ENCODE measurements at places on chromosomes 4 and X.

GRCh38 chr4:83556006-83556707 is 20.2 kb downstream of the GPAT3 start:
- no peak overlapping the region for H3K27ac ChIP-seq
- H3K4me1 ChIP-seq: no peaks in the 10 kb centered on the region
- H3K4me3 ChIP-seq: no peak overlapping the region

GRCh38 chr4:19130866-19131265 is 1109.3 kb upstream of the LCORL start:
- no peaks in the 10 kb centered on the region for H3K27me3 ChIP-seq
- H3K36me3 ChIP-seq: no peaks in the 10 kb centered on the region
- no peaks in the 10 kb centered on the region for H3K4me1 ChIP-seq
- no peak for DNase-seq
- H3K27ac ChIP-seq: no peak overlapping the region

DNA sequence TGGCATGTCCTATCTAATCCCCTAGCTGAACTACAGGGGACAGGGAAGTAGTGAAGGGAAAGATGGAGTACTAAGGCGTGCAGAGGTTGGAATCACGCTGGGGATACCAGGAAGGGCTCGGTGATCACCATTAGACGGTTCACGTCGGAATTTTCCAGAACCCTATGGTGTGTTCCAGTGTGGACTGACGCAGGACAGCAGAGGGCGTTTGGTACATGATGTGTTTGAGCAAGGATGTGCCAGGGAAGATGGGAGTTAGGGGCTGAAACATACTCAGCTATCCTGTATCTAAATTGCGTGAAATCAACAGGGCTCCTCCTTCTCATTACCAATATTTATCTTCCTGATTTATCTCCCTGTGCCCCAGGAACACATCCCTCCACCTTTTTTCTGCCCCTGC is 33.7 kb downstream of the PRPS2 start:
- DNase-seq: no peak
- no peak overlapping the region for H3K27ac ChIP-seq
- no peak overlapping the region for H3K4me3 ChIP-seq
- no peaks in the 10 kb centered on the region for H3K36me3 ChIP-seq

- H3K27me3 ChIP-seq: no peaks in the 10 kb centered on the region
- DNase-seq: no peak
- H3K27ac ChIP-seq: no peak overlapping the region
Observed at GRCh38 chr4:17817027-17817426, 6.2 kb downstream of the NCAPG start.

GRCh38 chrX:12344954-12345353 is 206.7 kb downstream of the FRMPD4 start:
- H3K4me3 ChIP-seq: no peak overlapping the region
- H3K27me3 ChIP-seq: no peaks in the 10 kb centered on the region
- no peaks in the 10 kb centered on the region for H3K4me1 ChIP-seq
- H3K27ac ChIP-seq: no peak overlapping the region
- H3K36me3 ChIP-seq: no peaks in the 10 kb centered on the region
- DNase-seq: no peak

GRCh38 chr4:183611210-183611830 is 47.7 kb downstream of the RWDD4 start:
- peak; percentile 58 for DNase-seq
- no peak overlapping the region for H3K27ac ChIP-seq
- H3K4me1 ChIP-seq: no peaks in the 10 kb centered on the region
- H3K4me3 ChIP-seq: no peak overlapping the region
- H3K27me3 ChIP-seq: no peaks in the 10 kb centered on the region

- no peaks in the 10 kb centered on the region for H3K36me3 ChIP-seq
- H3K27ac ChIP-seq: no peak overlapping the region
- H3K4me3 ChIP-seq: no peak overlapping the region
- no peak for DNase-seq
Observed at GRCh38 chr4:159428293-159428692, 325.4 kb downstream of the RAPGEF2 start.

- H3K36me3 ChIP-seq: no peaks in the 10 kb centered on the region
- no peaks in the 10 kb centered on the region for H3K4me1 ChIP-seq
- H3K4me3 ChIP-seq: no peak overlapping the region
- no peak for DNase-seq
- no peaks in the 10 kb centered on the region for H3K27me3 ChIP-seq
Observed at GRCh38 chr4:170872794-170873193, 783.0 kb upstream of the AADAT start.

DNA sequence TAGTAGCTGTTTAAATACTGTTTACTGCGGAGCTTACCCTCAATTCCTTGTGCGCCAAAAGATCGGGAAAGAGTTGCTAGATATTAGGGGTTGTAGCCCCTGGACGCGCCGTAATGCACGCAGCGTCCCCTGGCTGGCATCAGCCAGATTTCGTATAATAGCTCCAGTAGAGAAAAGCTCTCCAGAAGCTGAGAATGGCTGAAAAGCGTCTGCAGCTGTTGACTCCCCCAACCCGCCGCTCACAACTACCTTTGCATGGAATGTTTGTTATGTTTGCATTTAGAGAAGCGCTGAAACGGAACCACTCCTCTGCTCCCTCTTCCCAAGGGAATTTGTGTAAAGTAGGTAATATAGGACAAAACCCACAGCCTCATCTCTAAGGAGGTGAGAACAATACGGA is 3.7 kb downstream of the DOCK11 start:
- peaks cover 13% of the 10 kb centered on the region for H3K27me3 ChIP-seq
- peak overlapping the region; percentile 19 for H3K4me3 ChIP-seq
- H3K36me3 ChIP-seq: no peaks in the 10 kb centered on the region
- H3K27ac ChIP-seq: no peak overlapping the region

DNA sequence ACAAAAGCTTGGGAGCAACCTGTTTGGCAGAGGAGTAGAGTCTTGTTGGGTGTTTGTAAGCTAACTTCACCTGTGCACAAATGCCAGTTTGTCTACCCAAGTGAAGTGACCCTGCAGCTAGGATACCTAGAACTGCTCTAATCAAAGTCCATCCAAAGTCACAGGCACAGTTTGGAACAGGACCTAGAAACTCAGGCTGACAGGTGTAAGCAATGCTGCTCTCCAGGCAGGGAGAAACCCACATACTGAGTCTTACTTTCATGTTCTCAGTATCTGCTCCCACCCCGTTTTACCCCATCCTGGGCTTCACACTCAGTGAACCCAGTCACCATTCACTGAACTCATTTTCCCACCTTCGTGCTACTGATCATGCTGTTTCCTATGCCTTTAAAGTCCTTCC is 40.3 kb downstream of the MAML3 start:
- no peak overlapping the region for H3K4me3 ChIP-seq
- no peaks in the 10 kb centered on the region for H3K27me3 ChIP-seq
- no peak overlapping the region for H3K27ac ChIP-seq
- peaks cover 19% of the 10 kb centered on the region for H3K36me3 ChIP-seq
- DNase-seq: no peak

DNA sequence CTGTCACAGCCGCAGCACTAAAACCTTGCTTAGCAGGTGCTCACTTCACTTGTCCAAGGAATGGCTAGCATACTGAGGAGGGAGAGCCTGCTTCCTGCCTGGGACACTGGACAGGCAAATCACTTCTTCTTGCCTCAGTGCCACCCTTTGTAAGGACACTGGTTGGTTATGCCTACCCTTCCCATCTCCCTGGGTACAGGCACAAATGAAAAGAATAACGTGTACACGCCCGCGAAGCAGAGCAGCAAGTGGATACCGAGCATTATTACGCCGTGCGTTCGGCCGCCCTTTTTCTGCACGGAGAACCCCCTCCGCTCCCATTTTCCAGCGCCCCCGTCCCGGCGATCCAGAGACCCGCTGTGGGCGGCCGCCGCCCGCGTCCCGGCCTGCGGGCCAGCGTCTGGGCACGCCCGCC is 338 bp upstream of the KLHL2 start:
- peaks cover 4% of the 10 kb centered on the region for H3K4me1 ChIP-seq
- H3K27me3 ChIP-seq: peaks cover 40% of the 10 kb centered on the region
- DNase-seq: no peak
- H3K27ac ChIP-seq: no peak overlapping the region
- peak overlapping the region; percentile 86 for H3K4me3 ChIP-seq

DNA sequence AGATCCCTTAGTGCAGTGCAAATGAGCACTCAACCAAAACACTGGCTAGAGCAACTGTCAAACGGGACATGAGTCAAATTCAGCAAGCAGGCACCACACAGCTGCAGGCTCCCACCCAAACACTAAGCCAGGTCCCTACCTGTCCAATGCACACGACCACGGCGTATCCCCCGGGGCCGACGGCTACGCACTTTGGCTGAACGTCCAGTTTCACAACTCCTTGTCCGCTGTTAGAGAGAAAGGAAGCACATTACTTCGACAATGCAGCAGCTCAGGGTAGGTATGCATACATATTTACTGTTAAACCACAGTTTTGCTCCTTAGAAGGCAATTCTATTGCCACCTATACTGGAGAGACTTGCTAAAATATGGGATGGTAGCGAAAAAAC is 35.4 kb downstream of the WDR1 start:
- H3K27me3 ChIP-seq: no peaks in the 10 kb centered on the region
- H3K4me1 ChIP-seq: no peaks in the 10 kb centered on the region
- peaks cover 90% of the 10 kb centered on the region for H3K36me3 ChIP-seq
- no peak for DNase-seq

DNA sequence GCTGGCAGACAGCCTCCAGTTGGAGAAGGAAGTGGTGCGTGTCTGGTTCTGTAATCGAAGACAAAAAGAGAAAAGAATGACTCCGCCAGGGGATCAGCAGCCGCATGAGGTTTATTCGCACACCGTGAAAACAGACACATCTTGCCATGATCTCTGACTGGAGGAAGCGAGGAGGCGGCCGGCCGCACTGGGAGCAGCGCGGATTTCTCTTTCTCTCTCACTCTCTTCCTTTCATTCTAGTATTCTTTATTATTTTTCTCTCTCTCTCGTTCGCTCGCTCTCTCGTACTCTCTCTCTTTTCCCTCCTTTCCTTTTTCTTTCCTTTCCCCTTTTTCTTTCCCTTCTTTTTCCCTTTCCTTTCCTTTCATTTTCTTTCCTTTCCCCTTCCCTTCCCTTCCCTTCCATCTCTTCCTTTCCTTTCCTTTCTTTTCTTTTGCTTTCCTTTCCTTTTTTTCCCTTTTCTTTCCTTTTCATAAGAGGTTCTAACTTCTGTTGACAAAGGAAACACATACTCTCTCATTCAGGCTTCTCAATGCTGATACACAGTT is 1.2 kb downstream of the POU3F4 start:
- no peak overlapping the region for H3K27ac ChIP-seq
- H3K36me3 ChIP-seq: no peaks in the 10 kb centered on the region
- DNase-seq: peak; percentile 51
- peak overlapping the region; percentile 65 for H3K4me3 ChIP-seq
- H3K4me1 ChIP-seq: no peaks in the 10 kb centered on the region

- H3K36me3 ChIP-seq: no peaks in the 10 kb centered on the region
- no peak overlapping the region for H3K27ac ChIP-seq
- H3K27me3 ChIP-seq: no peaks in the 10 kb centered on the region
- DNase-seq: no peak
- H3K4me3 ChIP-seq: no peak overlapping the region
Observed at GRCh38 chrX:118152721-118153120, 36.1 kb upstream of the KLHL13 start.

- no peak overlapping the region for H3K4me3 ChIP-seq
- H3K27ac ChIP-seq: no peak overlapping the region
- no peaks in the 10 kb centered on the region for H3K27me3 ChIP-seq
- no peaks in the 10 kb centered on the region for H3K36me3 ChIP-seq
Observed at GRCh38 chr4:111839141-111839540, 306.1 kb upstream of the FAM241A start.

- DNase-seq: no peak
- no peak overlapping the region for H3K27ac ChIP-seq
Observed at GRCh38 chrX:39409246-39409917, 608.1 kb downstream of the MID1IP1 start.

GRCh38 chrX:129449148-129449547 is 74.1 kb downstream of the SMARCA1 start:
- no peak overlapping the region for H3K27ac ChIP-seq
- H3K4me1 ChIP-seq: no peaks in the 10 kb centered on the region
- H3K27me3 ChIP-seq: no peaks in the 10 kb centered on the region
- H3K4me3 ChIP-seq: no peak overlapping the region
- H3K36me3 ChIP-seq: peaks cover 33% of the 10 kb centered on the region

DNA sequence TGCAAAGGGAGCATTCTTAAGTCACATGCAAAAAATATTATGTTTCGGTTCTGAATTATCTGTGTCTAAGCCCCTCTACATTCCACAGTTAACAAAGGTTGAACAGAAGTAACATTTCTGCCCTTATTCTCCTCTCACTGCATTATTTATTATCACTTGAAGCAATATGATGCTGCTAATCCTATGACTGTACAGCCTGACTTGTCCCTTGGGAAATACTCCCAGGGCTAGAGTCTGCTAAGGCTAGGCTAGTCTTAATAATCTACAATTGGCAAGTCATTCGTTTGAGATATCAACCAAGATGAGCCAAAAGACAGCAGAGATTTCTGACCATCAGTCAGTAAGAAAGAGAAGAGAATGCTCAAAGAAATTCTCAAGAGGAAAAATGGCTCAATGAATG is 226.9 kb upstream of the HCCS start:
- H3K4me1 ChIP-seq: no peaks in the 10 kb centered on the region
- H3K27me3 ChIP-seq: no peaks in the 10 kb centered on the region
- H3K27ac ChIP-seq: no peak overlapping the region
- H3K36me3 ChIP-seq: no peaks in the 10 kb centered on the region
- no peak overlapping the region for H3K4me3 ChIP-seq

DNA sequence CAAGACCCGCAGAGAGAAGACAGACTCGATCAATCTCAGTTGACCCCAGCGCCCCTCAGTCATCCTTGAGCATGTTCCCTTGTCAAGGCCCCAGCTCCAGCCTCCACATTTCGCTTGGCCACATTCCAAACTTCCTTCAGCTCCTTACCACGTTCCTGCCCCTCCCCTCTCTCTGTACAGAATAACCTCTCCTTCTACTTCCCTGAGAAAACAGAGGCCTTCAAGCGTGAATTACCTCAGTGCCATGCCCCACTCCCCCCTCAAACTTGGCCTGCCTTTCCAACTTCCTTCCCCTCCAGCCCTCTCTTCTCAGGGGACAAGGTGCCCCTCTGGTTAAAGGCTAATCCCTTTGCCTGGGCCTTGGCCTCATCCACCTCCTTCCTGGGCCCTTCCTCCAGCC is 3.2 kb upstream of the RIPPLY1 start:
- DNase-seq: no peak
- no peaks in the 10 kb centered on the region for H3K27me3 ChIP-seq
- H3K4me1 ChIP-seq: peaks cover 5% of the 10 kb centered on the region
- no peaks in the 10 kb centered on the region for H3K36me3 ChIP-seq
- no peak overlapping the region for H3K27ac ChIP-seq

- no peaks in the 10 kb centered on the region for H3K4me1 ChIP-seq
- no peak overlapping the region for H3K4me3 ChIP-seq
- no peaks in the 10 kb centered on the region for H3K27me3 ChIP-seq
- H3K36me3 ChIP-seq: no peaks in the 10 kb centered on the region
- H3K27ac ChIP-seq: no peak overlapping the region
- no peak for DNase-seq
Observed at GRCh38 chr4:73693811-73694210, 46.6 kb upstream of the CXCL8 start.

- no peaks in the 10 kb centered on the region for H3K27me3 ChIP-seq
- no peak overlapping the region for H3K4me3 ChIP-seq
- H3K36me3 ChIP-seq: no peaks in the 10 kb centered on the region
- no peak for DNase-seq
- no peaks in the 10 kb centered on the region for H3K4me1 ChIP-seq
Observed at GRCh38 chr4:138833974-138834373, 181.6 kb upstream of the NOCT start.

GRCh38 chr4:12933760-12934221 is 550.3 kb downstream of the RAB28 start:
- H3K27me3 ChIP-seq: no peaks in the 10 kb centered on the region
- H3K27ac ChIP-seq: no peak overlapping the region
- H3K4me1 ChIP-seq: no peaks in the 10 kb centered on the region
- no peaks in the 10 kb centered on the region for H3K36me3 ChIP-seq
- DNase-seq: no peak
